ENCODE measurements at places on chromosomes 12 and 14.

- DNase-seq = no peak
These were observed 195.8 kb downstream of the SLC25A21 start for GRCh38 chr14:36976571-36977023.

- no peak for DNase-seq
These were observed 94.9 kb downstream of the PPM1H start for GRCh38 chr12:62839869-62840660.

GRCh38 chr12:65565601-65566560 is 258.4 kb upstream of the HMGA2 start:
- no peak for DNase-seq

- DNase-seq = no peak
These were observed 136.3 kb downstream of the SOX5 start for GRCh38 chr12:23813206-23813605.

DNA sequence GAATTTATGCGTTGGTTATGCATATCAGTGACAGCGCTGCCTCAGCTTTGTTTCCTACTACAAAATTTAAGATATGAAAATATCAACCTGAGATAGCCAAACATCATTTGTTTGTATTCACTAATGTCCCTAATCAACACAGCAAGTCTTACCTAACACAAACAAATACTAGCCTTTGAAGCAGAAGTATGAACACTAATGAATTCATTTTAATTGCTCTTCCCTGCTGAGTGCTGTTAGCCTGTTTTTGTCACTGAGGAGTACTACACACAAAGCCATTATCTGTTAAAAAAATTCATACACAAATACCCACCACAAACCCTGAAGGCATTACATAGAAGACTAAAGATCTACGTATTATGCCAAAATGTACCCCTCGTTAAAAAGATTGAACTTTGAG is 150.8 kb downstream of the HELB start:
- DNase-seq = no peak

Data from neuronal stem cell (in vitro differentiated cells).